ENCODE measurements at places on chromosomes 3 and 15.

GRCh38 chr3:165210132-165210531 is 13.9 kb upstream of the SLITRK3 start:
- no peak for DNase-seq

- DNase-seq, result no peak
These were observed 121.5 kb upstream of the SATB1 start for GRCh38 chr3:18546632-18547031.

DNA sequence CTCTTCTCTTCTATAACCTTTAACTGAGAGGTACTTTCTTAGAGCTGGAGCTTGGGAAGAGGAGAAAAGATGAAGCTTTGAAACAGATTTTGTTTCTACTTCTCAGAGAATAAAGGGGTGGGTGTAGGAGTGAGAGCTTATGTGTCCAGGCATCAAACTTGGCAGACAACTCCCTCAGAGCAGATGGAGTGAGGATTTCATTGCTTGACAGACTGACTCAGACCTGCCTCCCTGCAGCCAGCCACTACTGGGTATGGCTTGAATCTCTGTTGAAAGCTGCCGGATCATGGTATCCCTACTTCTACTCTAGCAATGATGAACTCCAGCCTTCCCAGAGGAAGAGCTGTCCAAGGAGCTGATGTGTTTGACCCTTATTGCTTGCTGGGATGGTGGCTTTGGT is 36.7 kb downstream of the SYN2 start:
- no peak for DNase-seq

- DNase-seq, result no peak
These were observed 3.2 kb downstream of the RTP3 start for GRCh38 chr3:46500656-46501635.

GRCh38 chr3:154469585-154469984 is 39.6 kb upstream of the GPR149 start:
- no peak for DNase-seq

- DNase-seq, result no peak
These were observed 271.9 kb downstream of the FOXP1 start for GRCh38 chr3:71311661-71312046.

DNA sequence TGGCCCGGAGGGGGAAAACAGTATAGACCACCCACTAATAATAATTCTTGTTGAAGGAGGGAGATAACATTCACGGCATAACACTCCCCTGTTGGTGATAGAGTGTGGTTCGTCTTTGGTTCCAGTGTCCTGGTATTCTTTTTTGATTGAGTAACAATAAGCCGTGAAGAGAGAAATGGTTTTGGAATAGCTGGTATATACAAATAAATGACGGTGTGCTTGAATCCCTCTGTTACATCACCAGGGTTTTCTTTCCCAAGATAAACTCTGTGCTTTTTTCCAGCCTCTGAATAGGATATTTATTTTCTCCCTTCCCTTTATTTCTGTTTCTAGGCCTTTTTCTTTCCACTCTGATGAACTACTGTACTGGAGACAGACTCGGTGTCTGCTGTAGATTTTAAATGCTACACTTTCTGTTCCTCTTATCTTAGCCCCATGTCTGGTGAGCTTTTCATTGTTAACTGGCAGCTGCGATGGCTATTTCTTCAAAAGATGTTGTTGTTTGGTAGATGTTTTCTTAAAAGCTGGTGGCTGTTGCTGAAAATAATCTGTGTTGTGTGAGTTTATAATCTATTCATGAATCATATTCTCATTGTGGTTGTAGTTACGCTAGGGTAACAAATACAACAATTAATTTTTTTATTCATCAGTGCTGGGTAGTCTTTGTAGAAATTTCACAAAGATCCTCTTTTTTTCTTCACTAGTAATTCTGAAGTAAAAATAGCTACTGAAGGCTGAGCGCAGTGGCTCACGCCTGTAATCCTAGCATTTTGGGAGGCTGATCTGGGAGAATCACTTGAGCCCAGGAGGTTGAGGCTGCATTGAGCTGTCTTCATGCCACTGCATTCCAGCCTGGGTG is 15.5 kb upstream of the SCAANT1 start:
- DNase-seq, result no peak
